Hypothalamus (tissue), 51 donors: ENCODE measurements at places on chromosomes 4 and X.

GRCh38 chr4:149534779-149535178 is 280.9 kb downstream of the IQCM start:
- no peak for DNase-seq

DNA sequence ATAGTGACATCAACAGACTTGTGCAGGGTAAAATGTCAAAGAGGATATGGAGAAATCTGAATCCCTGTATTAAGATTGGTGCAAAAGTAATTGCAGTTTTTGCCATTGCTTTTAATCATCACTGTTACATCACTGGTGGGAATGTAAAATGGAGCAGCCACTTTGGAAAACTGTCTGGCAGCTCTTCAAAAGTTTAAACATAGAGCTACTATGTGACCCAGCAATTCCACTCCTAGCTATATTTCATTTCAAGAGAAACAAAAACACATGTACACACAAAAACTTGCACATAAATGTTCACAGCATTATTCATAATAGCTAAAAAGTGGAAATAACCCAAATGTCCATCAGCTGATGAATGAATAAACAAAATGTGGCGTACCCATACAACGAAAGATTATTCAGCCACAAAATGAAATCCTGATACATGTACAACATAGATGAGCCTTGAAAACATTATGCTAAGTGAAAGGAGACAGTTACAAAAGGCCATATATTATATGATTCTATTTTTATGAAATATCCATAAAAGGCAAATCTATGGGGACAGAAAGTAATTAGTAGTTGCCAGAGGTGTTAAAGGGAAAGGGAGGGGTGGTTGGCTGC is 106.4 kb downstream of the AMELX start:
- DNase-seq, result no peak

GRCh38 chrX:107678957-107679740 is 50.8 kb downstream of the PRPS1 start:
- DNase-seq, result no peak

DNA sequence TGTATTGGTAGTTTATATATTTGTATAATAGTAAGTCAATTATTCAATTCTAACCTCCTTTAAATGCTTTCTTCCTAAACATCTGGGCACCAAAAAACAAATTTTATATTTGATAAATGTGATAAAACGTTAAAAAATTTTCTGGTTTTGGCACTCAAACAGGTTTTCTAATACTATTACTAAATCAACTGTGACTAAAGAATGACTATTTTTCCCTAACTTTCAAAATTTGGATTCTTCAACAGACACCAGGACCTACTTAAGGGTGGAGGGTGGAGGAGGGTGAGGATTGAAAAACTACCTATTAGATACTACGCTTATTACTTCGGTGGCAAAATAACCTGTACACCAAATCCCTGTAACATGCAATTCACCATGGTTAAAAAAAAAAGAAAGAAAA is 555.5 kb downstream of the IL15 start:
- no peak for DNase-seq

GRCh38 chr4:181670506-181670905 is 572.7 kb upstream of the TENM3 start:
- DNase-seq, result no peak

- no peak for DNase-seq
These were observed 625.3 kb upstream of the PCDH7 start for GRCh38 chr4:30094887-30095286.
